Stimulated activated CD4-positive, alpha-beta T cell treated with anti-CD3 and anti-CD28 coated beads, Interleukin-2, amount 100 ng/mL, for 24 hours (primary cell): ENCODE measurements at places on chromosomes 5 and 9.

DNA sequence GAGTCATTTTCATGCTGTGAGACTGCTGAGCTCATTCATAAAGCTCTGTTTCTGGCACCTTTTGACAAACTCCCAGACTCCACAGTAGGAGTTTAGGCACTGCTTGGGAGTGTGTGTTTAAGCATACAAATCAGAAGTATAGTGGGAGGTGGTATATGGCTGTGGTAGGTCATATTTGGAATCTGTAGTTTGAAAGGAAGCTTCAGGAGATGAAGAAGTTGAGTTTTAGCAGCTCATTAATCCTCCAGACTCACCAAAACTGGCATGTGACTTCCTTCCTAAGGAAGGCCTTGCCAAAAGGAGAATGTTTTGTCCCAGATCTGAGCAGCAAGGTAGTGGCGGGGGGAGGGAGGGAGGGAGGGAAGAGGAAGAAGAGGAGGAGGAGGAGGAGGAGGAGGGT, 52.8 kb downstream of the SAXO1 start:
- no peak for DNase-seq

DNA sequence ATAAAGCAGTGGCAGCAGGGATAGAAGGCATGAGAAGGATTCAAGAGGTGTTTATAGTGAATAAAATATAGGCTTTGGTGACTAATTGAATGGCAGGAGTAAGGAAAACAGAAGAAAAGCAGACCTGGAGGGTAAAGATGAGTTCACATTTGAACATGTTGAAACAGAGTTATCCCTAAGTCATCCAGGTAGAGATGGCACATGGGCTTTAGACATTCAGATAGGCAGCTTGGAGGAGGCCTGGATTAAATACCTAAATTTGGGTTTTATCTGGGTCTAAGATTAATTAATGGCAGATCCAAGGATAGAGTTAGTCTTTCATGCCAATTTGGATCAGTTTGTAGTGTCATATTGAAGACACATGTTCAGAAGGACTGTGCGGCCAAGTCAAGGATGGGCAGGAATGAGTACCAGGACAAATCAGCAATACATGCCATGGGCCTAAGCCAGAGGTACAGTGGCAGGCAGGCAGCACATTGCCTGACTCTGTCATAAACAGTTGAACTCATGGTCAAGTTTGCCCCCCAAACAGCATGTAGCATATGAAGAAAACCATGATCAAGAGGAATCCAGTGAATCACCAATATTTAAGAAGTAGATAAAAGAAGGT, 115.5 kb upstream of the SLC12A2 start:
- no peak for DNase-seq

GRCh38 chr5:128254789-128255188, 171.2 kb downstream of the SLC12A2 start:
- DNase-seq: no peak

- DNase-seq: no peak
These were observed 1019.5 kb upstream of the SEMA6A start for GRCh38 chr5:117594166-117594565.

DNA sequence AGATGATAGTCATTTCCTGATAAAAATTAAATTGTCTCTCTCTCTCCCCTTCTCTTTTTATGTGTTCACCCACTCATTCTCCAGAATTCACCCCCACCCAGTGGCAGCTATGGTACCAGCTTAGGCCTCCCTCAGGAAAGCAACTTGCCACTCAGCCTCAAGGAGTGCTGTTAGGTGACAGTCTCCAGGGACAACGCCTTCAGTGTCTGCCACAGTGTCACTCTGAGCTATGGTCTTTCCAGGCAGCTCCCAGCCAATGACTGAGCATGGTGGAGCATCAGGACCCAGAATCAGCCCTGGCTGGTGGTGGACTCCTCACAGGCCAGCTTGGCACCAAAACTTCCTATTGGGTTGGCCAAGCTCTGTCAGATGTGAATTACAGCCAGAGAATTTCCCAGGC, 140.9 kb upstream of the PIK3R1 start:
- DNase-seq: no peak

- DNase-seq: no peak
These were observed 262.5 kb upstream of the TAS2R1 start for GRCh38 chr5:9892696-9893095.

DNA sequence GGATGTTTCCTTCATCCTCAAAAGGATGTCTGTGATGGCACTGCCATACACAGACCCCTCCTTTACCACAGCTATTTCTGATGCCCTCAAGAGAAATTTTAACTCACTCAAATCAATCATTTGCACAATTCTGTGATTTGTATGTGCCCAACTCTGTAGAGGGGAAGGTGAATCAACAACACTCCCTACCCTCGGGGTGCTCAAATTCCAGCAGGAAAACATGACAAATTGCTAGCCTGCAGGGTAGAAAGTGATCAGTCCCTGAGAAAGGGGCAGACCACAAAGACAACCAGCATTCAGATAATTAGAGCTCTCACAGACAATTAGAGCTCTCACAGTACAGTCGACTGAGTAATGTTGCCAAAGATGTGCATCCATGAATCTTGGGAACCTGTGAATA, 45.3 kb upstream of the FOXE1 start:
- DNase-seq: no peak

- DNase-seq: no peak
These were observed 50.7 kb upstream of the TNFSF8 start for GRCh38 chr9:114981063-114981462.

GRCh38 chr5:159807586-159807985, 108.7 kb upstream of the ADRA1B start:
- DNase-seq: no peak

DNA sequence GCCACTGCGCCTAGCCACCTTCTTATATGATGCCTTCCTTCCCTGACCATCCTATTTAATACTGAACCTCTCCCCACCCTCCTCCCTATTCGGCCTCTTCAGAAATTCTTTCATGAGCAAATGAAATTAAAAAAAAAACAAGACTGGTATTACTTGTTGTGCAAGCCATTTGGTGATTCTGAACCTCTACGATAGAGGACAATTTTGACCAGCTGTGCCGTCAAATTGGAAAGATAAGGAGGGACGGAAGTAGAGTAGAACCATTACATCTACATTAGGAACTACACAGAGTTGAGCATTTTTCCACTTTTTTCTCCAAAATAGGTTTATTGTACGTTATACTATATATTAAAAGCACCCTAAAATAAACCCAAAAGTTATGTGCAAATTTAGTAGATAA, 2.9 kb downstream of the DHX29 start:
- no peak for DNase-seq

DNA sequence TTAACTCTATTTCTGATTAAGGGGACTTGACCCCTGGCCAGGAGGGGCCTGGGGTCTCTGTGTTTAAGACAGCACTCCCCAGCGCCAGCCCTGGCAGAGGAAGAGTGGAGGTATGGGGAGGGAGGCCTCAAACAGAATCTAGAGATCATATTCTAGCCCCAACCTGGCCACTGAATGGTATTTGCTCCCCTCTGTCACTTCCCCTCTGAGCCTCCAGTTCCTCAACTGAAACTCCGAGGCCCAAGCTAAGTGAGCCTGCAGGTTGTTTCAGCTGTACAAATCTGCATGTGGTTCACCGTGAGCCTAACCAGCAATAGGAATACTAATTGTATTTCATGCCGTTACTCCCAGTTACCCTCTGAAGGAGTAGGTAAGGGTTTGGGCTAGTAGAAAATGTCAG, 36.0 kb downstream of the ANP32B start:
- DNase-seq: no peak

GRCh38 chr5:41176952-41177351, 36.4 kb downstream of the C6 start:
- no peak for DNase-seq

DNA sequence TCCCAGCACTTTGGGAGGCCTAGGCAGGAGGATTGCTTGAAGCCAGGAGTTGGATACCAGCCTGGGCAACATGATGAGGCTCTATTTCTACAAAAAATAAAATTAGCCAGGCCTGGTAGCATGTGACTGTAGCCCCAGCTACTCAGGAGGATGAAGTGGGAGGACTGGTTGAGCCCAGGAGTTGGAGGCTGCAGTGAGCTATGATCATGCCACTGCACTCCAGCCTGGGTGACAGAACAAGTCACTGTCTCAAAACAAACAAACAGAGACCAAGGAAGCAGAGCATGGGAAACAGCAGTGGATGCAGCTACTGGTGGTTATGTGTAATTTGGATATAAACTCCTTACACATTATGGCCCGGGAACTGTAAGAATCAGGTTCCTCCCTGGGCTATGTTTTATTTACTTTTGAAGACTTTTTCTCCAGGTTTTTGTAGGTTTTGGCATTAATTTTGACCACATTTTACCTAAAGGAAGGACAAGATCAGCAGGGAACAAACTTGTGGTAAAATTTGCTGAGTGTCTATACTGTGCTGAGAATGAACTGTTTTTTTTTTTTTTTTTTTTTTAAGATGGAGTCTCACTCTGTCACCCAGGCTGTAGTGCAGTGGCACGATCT, 8.3 kb downstream of the KIF2A start:
- DNase-seq: no peak

GRCh38 chr9:79215821-79216220, 355.9 kb upstream of the TLE4 start:
- no peak for DNase-seq

GRCh38 chr5:35319333-35320002, 89.2 kb upstream of the PRLR start:
- DNase-seq: peak; percentile 58

- DNase-seq: no peak
These were observed 10.8 kb downstream of the MAPKAP1 start for GRCh38 chr9:125696106-125696647.

DNA sequence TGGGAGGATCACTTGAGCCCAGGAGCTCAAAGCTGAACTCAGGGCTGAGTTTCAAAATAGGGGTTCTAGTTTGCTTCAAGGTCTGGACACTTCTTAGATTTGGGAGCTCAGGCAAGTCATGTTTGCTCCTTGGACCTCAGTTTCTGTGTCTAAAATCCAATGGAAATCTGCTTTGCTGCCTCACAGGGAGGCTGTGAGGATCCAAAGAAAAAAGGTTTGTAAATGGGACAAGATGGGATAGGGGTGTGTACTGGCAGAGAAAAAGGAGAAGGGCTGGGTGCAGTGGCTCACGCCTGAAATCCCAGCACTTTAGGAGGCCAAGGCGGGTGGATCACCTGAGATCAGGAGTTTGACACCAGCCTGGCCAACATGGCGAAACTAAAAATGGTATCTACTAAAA, 39.6 kb upstream of the SH3PXD2B start:
- no peak for DNase-seq

GRCh38 chr5:13566871-13567339, 377.6 kb downstream of the DNAH5 start:
- no peak for DNase-seq

- DNase-seq: peak; percentile 24
These were observed 293.5 kb downstream of the HINT1 start for GRCh38 chr5:130871346-130872086.

- no peak for DNase-seq
These were observed 42.4 kb downstream of the FYB1 start for GRCh38 chr5:39176759-39177630.

GRCh38 chr5:150515446-150515845, 7.5 kb downstream of the NDST1 start:
- no peak for DNase-seq

- no peak for DNase-seq
These were observed 515 bp downstream of the LCP2 start for GRCh38 chr5:170296935-170297588.

DNA sequence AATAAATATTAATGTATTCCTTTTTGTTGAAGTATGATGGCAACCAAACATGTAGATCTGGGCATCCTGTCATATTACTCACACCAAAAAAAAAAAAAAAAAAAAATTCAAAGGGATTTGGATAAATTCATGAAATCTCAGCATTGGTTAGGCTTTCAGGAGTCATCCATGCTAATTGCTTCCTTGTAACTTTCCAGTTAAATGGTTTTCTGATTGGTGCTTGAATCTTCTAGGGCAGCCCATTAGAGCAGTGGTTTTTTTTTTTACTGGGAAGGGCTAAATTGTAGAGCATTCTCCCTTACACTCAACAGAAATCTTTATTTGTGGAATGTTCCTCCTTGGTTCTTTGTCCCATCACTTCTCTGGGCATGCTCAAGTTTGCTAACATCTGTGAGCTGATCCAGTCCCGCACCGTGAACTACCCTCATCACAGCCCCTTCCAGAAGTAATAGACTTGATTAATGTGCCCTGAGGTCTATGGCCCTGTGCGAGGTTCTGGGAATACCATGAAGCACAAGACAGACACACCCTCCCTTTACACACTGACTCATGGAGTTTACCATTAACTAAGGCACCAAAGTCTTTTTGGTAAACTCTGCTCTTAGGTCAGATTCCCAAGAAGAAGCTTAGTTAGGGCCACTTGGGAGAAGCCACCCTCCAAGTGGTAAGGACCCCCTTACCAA, 56.0 kb downstream of the RGS3 start:
- DNase-seq: no peak

GRCh38 chr5:89097103-89097502, 214.1 kb upstream of the MEF2C start:
- DNase-seq: no peak

- no peak for DNase-seq
These were observed 108.2 kb upstream of the TBC1D2 start for GRCh38 chr9:98363644-98364043.

DNA sequence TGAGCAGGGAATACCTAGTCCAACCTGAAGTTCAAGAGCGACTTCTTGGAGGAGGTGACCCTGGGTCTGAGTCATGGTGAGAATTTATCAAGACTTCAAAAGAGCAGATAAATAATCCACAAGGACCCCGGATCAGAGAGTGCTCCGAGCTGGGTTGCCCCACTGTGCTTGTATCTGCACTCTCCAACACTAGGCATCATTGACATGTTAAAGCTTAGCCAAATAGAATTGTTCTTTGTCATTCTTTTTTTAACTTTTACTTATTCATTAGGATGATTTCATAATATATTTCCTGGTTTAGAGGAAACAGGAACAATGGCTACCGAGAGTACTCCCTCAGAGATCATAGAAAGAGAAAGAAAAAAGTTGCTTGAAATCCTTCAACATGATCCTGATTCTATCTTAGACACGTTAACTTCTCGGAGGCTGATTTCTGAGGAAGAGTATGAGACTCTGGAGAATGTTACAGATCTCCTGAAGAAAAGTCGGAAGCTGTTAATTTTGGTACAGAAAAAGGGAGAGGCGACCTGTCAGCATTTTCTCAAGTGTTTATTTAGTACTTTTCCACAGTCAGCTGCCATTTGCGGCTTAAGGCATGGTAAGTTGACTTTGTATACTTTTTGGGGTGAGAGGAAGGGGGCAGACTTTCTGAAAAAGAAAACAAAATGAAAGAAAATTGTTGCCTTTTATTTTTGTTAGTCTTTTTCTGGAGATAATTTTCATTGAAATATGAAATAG, at the start of gene CARD6:
CARD6 (plus strand) TSS at position 300 of the 738 bp plus-strand sequence; CDS start at position 316, 16 bp downstream.
- no peak for DNase-seq

DNA sequence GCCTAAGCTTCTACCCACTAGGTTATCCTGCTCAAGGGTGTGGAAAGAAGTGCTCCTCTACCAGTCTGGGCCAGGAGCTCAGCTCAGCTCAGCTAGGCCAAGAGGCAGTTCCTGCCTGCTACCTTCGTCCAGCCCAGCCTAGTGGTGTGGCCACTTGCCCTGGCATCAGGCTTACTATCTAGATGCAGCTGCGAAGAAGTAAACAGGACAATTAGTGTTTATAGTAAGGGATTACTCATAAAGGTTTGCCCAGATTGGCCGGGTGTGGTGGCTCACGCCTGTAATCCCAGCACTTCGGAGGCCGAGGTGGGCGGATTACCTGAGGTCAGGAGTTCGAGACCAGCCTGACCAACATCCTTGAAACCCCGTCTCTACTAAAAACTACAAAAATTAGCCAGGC, 12.8 kb upstream of the SPATA24 start:
- no peak for DNase-seq

- no peak for DNase-seq
These were observed 1.9 kb downstream of the MACROH2A1 start for GRCh38 chr5:135397084-135397483.

GRCh38 chr9:9286001-9286400, 1326.8 kb downstream of the PTPRD start:
- DNase-seq: no peak

- DNase-seq: no peak
These were observed 249.4 kb upstream of the TRIM32 start for GRCh38 chr9:116437411-116438370.
